Stimulated activated CD4-positive, alpha-beta T cell treated with anti-CD3 and anti-CD28 coated beads, Interleukin-12 subunit alpha, Interleukin-12 subunit beta, amount 100 ng/mL, for 24 hours (primary cell): ENCODE measurements at places on chromosomes 7 and 10.

DNA sequence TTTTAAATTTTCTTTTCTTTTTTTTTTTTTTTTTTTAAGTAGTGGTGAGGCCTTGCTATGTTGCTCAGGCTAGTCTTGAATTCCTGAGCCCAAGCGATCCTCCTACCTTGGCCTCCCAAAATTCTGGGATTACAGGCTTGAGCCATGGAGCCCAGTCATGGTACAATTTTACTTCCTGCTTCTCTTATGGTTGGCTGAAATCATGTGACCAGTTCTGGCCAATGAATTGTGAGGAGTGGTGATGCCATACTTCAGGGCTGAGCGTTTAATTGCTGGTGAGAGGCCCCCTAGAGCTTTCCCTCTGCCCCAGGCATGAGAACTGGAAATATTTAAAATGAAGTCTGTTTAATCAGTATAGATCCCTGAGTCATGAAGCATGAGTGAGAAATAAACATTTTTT lies 22.2 kb upstream of the BAIAP2L1 start:
- no peak for DNase-seq

DNA sequence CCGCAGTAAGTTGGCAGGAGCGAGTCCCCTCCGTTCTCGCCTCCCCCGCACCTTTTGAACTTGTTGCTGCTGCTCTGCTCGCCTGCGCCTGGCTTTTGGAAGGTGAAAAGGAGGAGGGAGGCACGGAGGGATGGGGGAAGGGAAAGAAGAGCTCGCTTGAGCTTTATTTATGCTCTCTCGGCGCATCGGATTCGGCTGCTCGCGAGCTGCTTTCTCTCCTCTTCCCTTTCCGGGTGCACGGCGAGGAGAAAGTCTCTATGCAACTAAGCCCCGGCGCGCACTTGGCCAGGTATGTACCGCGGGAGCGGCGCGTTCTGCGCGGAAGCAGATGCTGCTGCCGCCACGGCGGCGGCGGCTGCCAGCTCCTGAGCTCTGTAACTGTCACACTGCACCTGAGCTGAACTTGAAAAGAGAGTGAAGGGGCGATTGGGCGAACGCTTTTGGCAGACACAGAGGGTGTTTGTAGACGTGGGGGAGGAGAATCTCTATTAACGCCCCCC lies 551 bp downstream of the KCND2 start:
- DNase-seq: no peak

GRCh38 chr7:111011520-111011919 lies 79.4 kb upstream of the LRRN3 start:
- DNase-seq: no peak

- no peak for DNase-seq
These were observed 1.5 kb downstream of the FRAT1 start for GRCh38 chr10:97320480-97321031.

DNA sequence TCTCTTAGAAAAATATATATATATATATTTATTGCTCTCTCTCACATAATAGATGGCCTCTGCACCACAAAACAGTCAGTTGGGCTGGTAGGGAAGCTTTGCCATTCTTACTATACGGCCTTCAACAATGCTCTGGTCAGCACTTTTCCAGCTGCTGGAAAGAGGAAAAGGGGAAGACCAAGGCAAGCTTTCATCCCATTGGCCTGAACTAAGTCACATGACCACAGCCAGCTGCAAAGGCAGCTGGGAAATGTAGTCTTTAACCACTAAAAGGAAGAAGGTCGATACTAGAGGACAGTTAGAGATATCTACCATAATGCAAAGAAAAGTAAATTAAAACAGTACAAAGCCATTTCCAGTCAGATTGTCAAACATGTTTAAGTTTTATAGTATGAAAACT lies 58.4 kb upstream of the MACROH2A2 start:
- no peak for DNase-seq

- no peak for DNase-seq
These were observed 714 bp upstream of the KCND2 start for GRCh38 chr7:120272261-120272660.

DNA sequence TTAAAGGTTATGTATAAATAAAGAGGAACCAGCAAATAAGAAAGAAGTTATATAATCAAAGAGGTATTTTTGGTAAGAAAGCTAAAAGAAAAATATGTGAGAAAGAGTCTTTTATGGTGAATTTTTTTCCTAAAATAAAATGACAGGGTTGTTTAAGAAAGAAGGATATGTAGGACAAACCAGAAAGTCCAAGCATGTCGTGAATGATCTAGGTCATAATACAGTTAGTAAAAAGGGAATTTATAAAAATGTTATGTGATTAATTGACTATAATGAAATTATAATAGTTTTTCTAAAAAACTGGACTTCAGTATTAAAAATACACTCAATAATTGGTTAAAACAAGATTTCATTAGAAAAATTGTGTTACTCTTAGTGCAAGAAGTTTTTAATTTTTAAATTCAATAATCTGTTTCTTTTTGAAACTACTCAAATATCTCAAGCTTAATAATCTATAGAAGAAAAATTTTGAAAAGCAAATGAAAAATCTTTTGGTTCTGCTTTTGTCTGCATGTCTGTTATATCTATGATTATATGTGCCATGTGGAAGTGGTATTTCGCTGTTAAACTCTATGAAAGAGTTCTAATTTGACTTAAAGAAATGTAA lies 23.3 kb downstream of the AVL9 start:
- DNase-seq: no peak

GRCh38 chr7:50208378-50208982 lies 96.0 kb upstream of the IKZF1 start:
- no peak for DNase-seq

DNA sequence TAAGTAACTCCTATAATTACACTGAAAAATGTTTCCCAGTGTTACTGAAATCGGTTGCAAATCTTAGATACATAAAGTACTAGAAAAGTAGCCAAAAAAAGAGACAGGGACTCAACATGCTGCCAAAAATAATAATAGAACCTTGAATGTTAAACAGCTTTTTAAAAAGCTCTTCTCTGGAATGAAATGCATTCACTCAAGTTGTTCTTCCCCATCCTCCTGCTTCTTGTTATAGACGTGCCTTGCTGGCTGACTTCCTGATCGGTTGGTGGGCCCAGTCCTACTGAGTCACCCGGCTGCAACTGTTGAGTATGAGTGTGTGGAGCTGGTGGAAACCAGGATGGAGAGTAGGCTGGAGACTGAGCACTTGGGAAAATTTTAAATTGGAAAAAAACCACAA lies 30.6 kb upstream of the RAPGEF5 start:
- DNase-seq: no peak
